ENCODE measurements at places on chromosomes 11 and 22. TPM values are rescaled to one million over a fixed set of nuclear protein-coding genes. Genes with fewer than 3 reads are reported as not detected.

- no peak for DNase-seq
These were observed 73.8 kb downstream of the FAM76B start for GRCh38 chr11:95715777-95716241.

- no peak for DNase-seq
These were observed 50.3 kb downstream of the GRAMD1B start for GRCh38 chr11:123480290-123480815.

- DNase-seq, result no peak
These were observed 17.3 kb upstream of the HMOX1 start for GRCh38 chr22:35363566-35364086.

DNA sequence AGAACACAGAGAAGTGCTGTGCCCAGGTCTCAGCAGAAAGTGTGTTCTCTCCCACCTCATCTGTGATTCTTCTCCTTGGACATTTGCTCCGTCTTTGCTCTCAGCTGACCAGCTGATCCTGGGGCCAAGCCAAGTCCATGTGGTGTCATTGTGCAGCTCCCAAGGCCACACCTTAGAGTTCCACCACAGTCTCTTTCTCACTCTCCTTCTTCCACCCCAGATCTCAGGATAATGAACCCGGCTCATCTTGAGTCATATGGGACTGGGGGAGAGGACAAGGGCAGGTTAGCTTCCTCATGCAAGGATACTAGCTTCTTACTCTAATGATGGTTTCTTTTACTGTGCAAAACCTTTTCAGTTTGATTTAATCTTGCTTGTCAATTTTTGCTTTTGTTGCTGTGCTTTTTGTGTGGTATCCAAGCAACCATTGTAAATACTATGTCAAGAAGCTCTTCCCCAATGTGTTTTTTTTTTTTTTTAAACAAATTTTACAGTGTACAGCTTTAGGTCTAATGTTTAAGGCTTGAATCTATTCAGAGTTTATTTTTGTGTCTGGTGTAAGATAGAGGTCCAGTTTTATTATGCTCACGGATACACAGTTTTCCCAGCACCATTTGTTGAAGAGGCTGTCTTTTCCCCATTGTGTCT, 75.0 kb upstream of the OR4B1 start:
- no peak for DNase-seq

GRCh38 chr11:130997278-130997677, 81.0 kb upstream of the SNX19 start:
- no peak for DNase-seq

GRCh38 chr22:36612458-36612857, 83.5 kb upstream of the EIF3D start:
- DNase-seq, result peak; percentile 15

- no peak for DNase-seq
These were observed 31.5 kb downstream of the ARVCF start for GRCh38 chr22:19984851-19985811.

GRCh38 chr11:102119997-102120396, 9.8 kb downstream of the YAP1 start:
- no peak for DNase-seq

DNA sequence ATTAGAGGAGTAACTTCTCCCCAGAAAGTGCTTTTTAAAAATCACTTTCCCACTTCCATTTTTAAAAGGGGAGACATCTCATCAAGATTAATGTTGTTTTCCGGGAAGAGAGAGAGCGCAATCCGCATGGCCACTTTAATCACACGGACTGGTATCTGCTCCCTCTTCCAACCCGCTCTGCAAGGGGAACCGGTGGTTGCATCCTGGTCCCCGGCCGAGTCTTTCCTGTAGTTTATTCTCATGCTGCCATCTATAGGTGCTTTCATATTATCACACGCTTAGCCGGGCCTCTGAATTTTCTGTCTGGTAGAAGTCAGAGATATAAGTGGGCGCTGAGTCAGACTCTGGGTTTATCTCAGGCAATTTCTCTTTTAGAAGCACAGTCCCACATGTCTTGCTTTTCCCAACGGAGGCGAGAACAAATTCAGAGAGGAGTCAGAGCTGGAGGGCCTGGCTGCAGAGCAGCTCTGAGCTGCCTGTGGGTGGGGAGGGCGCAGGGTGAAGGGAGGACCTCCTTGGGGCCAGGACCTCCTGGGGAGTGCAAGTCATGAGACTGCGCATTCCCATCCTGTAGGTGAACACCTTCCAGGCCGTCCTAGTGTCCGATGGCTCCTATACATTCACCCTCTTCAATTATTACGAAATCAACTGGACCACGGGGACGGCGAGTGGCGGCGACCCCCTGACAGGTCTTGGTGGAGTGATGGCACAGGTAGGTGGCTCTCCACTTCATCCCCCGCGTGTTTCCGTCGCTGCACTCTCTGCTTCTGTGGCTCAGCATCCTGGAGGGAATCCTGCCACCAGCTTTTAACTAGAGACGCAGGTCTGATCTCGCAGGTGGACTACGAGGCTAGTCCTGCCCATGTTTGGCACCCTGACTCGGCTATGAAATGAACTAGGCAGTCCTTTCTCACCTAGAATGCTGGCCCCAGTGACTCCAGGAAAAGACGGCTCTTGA, 11.7 kb downstream of the TECTA start:
- DNase-seq, result peak; percentile 71

DNA sequence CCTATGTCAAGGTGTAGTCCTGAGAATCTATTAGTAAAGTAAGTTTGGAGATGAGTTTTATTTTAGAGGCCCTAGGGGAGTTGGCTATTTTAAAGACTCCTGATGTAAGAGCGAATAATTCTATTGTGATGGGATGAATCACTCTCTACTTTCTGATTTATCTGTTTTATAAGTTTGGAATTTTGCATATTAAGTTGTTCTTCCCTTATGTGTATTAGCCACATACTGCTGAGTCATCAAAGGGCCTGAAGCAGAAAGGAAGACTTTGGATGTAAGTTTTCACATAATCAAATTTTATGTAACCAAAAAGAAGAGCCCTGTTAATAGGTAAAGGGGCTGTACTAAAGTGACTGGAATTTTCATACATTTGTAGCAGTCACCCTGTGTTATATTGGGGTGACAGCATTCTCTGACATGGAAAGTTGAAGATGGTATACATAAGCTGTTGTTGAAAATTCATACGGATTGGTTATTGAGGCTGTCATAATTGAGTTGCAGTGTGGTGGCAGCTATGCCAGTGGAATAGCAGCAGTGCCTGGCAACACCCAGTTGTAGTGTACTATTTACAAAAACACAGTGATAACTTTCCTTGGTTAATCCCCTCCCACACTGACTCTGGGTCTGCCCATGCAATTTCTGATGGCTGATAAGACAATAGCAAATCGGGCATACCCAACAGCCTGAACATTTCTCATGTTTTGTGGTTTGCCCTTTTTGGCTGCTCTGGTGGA, 90.6 kb upstream of the NTM start:
- no peak for DNase-seq

- no peak for DNase-seq
These were observed 89.5 kb downstream of the TRMU start for GRCh38 chr22:46425016-46425415.

DNA sequence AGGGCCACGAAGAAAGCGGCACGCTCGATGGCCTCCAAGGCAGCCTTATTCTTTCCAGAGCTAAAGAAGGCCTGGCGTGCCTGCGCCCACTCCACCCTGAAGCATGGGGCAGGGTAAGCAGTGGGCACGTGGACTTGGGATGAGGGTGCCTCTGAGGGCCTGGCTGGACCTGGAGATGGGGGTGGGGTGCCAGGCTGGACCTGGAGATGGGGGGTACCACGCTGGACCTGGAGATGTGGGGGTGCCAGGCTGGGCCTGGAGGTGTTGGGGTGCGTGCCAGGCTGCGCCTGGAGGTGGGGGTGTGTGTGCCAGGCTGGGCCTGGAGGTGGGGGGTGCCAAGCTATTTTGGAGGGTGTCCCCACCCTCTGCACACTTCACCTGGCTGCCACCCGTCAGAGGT, 5.3 kb downstream of the CPT1B start:
- DNase-seq, result no peak

GRCh38 chr11:8381871-8382396, 118.3 kb upstream of the LMO1 start:
- DNase-seq, result no peak

DNA sequence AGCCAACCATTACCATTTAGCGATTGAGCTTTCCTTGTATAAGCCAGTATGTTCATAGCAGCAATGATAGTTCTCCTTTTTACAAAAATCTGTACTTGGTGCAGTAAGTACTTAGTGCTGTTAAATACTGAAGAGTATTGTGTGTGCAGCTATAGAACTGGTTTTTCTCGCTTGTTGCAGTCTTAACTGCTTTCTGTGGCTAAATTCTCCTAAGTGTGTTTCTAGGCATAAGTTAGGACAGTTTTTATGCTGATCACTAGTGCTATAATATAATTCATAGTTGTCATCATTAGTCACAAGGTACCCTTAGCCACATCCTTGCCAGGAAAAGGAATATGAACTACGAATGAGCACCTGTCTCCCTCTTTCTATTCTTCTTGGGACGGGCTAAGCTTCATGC, 107.7 kb downstream of the GRAMD1B start:
- no peak for DNase-seq

- DNase-seq, result no peak
These were observed 88.1 kb downstream of the MN1 start for GRCh38 chr22:27713461-27713860.

DNA sequence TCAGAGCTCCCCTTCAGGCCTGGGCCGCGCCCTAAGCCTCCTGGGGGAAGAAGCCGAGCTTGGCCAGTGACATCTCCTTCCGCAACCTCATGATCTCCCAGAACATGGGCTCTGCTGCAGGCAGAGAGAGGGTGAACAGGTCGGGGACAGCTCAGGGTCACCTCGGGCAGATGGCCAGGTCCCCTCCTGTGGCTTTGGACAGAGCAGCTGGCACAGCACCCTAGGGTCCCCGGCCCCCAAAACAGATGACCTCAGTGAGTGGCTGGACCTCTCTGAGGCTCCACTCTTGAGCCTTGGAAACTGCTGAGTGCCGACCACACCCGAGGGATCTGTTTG, 6.9 kb upstream of the FADS3 start:
- DNase-seq, result no peak

- DNase-seq, result no peak
These were observed 19.3 kb upstream of the NUCB2 start for GRCh38 chr11:17257196-17257595.

- no peak for DNase-seq
These were observed 27.0 kb upstream of the RBFOX2 start for GRCh38 chr22:36055376-36056295.

GRCh38 chr11:61361237-61361740, 393 bp downstream of the CYB561A3 start:
- no peak for DNase-seq

DNA sequence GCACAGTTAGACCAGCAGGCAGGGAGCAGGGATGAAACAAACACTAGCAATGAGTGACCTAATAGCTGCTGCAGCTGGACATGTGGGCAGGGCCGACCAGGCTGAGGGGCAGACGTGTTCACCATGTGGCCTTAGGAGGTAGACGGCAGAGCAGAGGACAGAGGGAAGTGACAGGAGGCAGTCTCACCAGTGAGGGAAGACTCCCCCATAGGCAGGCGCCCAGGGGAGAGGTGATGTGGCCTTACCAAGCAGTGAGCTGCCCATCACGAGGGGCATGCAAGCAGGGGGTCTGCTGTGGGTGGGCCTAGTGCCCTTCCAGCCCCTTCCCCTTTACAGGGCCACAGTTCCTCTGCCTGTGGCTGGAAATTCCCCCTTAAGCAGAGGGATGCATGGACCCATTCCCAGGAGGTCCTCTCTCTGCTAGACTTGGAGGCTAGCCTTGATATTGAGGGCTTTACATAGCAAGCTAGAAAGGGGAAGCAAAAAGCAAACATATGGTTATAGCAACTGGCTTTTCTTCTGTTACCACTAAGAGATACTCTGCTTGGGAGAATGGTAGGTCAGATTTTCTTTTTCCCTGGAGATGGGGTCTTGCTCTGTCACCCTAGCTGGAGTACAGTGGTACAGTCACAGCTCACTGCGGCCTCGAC, 67.6 kb downstream of the MPPED1 start:
- DNase-seq, result no peak

DNA sequence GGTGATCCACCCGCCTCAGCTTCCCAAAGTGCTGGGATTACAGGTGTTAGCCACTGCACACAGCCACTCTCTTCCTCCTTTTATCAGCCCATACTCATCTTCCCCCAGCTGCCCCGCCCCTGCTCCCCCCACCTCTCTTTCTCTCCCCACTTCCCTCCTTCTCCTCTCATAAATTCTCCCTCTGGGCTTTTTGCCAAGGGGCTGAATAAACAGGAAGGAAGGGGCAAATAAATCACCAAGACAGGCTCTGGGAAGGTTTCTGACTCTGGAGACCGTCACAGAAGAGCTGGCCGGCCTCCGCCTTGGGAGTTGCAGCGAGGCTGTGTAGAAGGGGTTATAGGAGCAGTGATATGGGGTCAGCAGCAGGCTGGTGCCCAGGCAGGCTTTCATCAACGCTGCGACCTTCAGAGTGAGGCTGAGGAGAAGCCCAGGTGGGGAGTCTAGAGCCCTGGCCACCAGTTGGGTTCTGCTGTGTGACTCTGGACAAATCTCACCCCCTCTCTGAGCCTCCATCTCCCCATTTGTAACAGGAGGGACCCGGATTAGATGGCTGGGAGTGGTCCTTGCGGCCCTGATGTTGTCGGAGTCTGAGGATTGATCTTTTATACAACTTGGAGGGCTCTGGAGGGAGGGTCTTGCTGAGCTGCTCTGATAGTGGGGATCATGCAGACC, 62.6 kb upstream of the RASD2 start:
- DNase-seq, result no peak

DNA sequence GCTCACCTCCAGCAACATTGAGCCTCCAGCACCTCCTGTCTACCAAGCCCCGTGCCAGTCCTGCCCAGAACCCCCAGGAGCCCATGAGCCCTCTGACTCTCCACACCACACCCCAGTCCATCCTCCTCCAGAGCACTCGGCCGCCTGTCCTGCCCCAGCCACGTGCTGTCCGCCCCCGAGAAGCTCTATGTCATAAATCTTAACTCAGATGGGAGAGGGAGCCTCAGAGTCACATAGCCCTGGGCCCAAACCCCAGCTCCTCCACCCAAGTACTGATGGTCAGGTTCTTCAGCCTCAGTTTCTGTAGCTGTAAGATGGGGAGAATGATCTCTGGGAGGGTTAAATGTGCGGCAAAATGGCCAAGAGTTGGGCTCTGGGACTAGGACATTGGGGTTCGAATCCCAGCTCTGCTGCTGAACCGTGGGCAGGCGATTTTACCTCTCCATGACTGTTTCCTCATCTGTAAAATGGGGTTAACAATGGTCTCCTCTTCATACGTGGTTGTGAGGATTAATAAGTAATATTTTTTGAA, 27.8 kb downstream of the CYTH4 start:
- DNase-seq, result no peak

The BIK gene
- total RNA-seq, result not detected

The APOBEC3B gene
- total RNA-seq, result 2.2 TPM

The PLA2G6 gene
- 53.7 TPM for total RNA-seq

The TMEM86A gene
- total RNA-seq, result 7.0 TPM

The CASP4 gene
- total RNA-seq, result 68.1 TPM

The TRIM49 gene
- not detected for total RNA-seq

The C22orf23 gene
- 0.45 TPM for total RNA-seq

The CARD18 gene
- not detected for total RNA-seq

The ANGPTL5 gene
- 1.4 TPM for total RNA-seq

The TSSK2 gene
- not detected for total RNA-seq

The DCHS1 gene
- 22.7 TPM for total RNA-seq

The KLHDC7B gene
- total RNA-seq, result 0.13 TPM

The SUSD2 gene
- 4.1 TPM for total RNA-seq

The GDPD4 gene
- not detected for total RNA-seq
